ENCODE measurements at places on chromosomes 13 and 19.

GRCh38 chr19:16288544-16288943, 36.1 kb upstream of the KLF2 start:
- H3K36me3 ChIP-seq: no peaks in the 10 kb centered on the region
- H3K27me3 ChIP-seq: peaks cover 12% of the 10 kb centered on the region
- H3K27ac ChIP-seq: no peak overlapping the region
- peaks cover 21% of the 10 kb centered on the region for H3K4me1 ChIP-seq
- no peak overlapping the region for H3K4me3 ChIP-seq
- DNase-seq: no peak

GRCh38 chr13:46176756-46177155, 5.2 kb downstream of the LCP1 start:
- DNase-seq: no peak
- peak overlapping the region; percentile 99 for H3K27ac ChIP-seq
- peak overlapping the region; percentile 99 for H3K4me3 ChIP-seq
- H3K4me1 ChIP-seq: peaks cover 60% of the 10 kb centered on the region

GRCh38 chr13:30744056-30744680, 8.8 kb downstream of the ALOX5AP start:
- peaks cover 2% of the 10 kb centered on the region for H3K27me3 ChIP-seq
- peaks cover 55% of the 10 kb centered on the region for H3K4me1 ChIP-seq

GRCh38 chr19:3800996-3801395, 14.8 kb upstream of the MATK start:
- H3K4me3 ChIP-seq: peak overlapping the region; percentile 50
- no peak for DNase-seq
- H3K27ac ChIP-seq: no peak overlapping the region
- no peaks in the 10 kb centered on the region for H3K27me3 ChIP-seq

GRCh38 chr13:107864543-107865317, 350.6 kb downstream of the LIG4 start:
- peaks cover 6% of the 10 kb centered on the region for H3K4me1 ChIP-seq
- peak; percentile 20 for DNase-seq
- H3K36me3 ChIP-seq: no peaks in the 10 kb centered on the region
- H3K27me3 ChIP-seq: peaks cover 32% of the 10 kb centered on the region
- no peak overlapping the region for H3K4me3 ChIP-seq
